ENCODE measurements at places on chromosomes 6 and 20.

DNA sequence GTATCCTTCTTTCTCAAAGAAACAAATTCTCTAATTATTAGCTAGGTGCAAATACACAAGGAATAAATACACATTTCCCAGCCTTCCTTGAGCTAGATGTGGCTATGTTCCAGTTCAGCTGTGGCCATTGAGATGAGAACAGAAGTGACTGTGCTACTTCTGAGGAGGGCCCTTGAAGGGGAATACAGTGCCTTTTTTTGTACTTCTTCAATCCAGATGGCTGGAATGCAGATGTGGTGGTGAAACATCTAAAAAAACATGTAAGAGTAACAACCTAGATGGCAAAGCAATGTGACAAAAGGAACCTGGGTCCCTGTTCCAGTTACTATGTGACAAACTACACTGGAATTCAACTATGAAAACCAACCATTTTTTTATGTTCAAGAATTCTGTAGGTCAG, 115.4 kb upstream of the DST start:
- DNase-seq: no peak

DNA sequence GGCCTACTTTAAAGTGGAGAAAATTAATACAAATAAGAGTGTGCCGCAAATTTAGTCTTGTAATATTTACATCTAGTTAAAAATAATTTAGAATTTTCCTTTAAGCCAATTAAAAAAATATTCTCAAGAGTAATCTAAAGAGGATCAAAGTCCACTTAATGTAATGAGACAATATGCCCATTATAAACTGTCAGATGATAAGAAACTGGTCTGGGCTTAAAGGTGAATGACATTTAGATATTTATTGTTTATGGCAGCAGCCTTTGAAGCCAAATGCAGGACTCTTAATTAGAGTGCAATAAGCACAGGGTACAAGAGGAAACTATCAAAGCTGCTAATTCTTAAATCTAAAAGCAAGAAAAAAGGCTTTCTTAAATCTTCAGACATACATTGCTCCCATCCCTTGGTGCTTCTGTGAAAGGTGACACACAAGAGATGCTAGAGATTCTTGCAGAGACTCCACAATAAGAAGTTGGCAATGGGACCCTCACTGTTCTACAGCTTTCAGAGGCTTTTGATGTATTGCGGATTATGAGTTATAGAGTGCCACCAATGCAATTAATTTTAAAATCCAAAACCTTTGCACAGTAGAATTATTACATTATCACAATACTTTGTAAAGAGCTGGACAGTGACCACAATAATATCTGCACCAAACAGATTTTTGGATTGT, 116.1 kb downstream of the MAN1A1 start:
- no peak for DNase-seq

- no peak for DNase-seq
These were observed 110.5 kb downstream of the ARHGAP18 start for GRCh38 chr6:129599467-129599866.

GRCh38 chr6:106087548-106088325, 1.6 kb downstream of the PRDM1 start:
- DNase-seq: no peak

GRCh38 chr6:35064290-35064689, 76.8 kb downstream of the TCP11 start:
- no peak for DNase-seq

- DNase-seq: no peak
These were observed 5.8 kb upstream of the SRXN1 start for GRCh38 chr20:658731-659291.

DNA sequence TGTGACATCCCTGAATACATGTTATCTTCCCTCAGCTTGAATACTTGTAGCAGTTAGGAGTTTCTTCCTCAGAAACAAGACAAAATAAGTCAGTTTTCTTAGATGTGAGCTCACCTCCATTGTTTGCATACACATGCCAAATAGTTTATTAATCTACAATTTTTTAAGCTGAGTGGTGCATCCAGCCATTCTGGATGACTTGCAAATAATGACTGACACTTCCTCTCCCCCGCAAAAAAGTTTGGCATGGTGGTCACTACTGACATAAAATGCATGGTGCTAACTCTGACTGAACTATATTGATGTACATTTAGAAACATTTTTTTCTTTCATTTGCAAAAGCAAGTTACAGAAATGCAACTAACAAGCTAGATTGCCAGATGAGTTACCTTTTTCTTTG, 55.5 kb downstream of the CYB5R4 start:
- DNase-seq: no peak

DNA sequence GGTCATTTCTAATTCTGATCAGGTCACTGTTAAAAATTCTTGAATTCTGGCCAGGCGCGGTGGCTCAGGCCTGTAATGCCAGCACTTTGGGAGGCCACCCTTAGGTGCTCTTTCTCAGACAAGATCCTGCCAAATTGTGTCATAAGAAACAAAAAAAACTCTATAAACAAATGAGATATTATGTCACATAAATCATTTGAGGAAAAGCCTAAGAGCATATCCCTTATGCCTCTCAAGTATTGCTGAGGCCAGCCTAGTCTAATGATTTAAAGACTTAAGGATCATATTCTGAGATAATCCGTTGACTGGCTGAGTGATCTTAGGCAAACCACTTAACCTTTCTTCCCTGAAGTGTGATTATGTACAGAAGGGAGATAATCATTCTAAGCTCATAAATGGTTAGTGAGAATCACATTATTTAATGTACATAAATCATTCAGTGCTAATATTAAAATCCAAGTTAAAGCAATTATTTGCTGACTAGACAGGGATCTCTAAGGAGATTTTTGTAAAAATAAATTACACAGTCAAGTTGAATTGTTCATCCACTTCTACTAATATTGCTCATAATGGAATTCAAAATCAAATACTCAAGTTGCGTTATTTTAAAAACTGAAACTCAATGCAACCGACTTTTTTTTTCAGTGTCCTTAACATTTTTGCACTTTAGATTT, 365.4 kb downstream of the PHF3 start:
- DNase-seq: no peak

GRCh38 chr6:6680526-6680925, 92.0 kb downstream of the LY86 start:
- no peak for DNase-seq

- DNase-seq: no peak
These were observed 79.4 kb downstream of the FOXC1 start for GRCh38 chr6:1689141-1689540.

DNA sequence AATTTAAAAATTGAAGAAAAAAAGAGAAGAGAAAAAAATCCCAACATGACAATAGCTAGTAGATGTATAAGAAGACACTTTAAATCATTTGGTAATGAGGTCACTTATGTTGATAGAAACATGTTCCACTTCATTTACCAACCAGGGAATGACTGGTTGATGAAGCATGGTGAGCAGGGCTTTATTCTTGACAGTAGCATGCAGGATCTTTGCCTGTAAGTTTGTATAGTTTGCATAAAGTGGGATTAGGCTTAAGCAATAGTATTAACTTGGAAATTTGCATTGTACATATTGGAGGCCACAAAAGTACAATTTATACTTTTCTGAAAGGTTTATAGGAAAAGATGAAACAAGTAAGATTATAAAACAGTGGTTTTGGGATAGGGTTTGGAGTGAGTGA, 67.0 kb downstream of the NOX3 start:
- no peak for DNase-seq

- DNase-seq: no peak
These were observed 66.1 kb upstream of the NOX3 start for GRCh38 chr6:155521719-155522118.

DNA sequence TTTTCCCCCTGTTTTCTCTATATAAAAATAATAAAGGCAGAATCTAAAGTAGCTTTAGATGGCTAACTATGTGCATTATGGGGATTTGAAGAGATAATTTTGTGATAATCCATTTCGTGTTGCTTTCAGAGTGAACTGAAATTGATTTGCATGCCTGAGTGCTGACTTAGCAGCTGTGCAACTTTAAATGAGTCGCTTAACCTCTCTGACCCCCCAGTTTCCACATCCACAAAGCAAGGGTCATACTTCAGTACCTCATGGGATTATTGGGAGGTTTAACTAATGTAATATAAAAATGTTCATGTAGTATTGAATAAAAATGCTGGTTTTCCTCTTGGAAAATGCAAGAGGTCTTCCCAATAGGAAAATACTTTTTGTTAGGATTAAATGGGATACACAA, 63.8 kb upstream of the FABP7 start:
- DNase-seq: no peak

- no peak for DNase-seq
These were observed 188.7 kb downstream of the RFPL4B start for GRCh38 chr6:112535816-112536215.

- DNase-seq: no peak
These were observed 84.0 kb downstream of the FARS2 start for GRCh38 chr6:5345324-5345723.

DNA sequence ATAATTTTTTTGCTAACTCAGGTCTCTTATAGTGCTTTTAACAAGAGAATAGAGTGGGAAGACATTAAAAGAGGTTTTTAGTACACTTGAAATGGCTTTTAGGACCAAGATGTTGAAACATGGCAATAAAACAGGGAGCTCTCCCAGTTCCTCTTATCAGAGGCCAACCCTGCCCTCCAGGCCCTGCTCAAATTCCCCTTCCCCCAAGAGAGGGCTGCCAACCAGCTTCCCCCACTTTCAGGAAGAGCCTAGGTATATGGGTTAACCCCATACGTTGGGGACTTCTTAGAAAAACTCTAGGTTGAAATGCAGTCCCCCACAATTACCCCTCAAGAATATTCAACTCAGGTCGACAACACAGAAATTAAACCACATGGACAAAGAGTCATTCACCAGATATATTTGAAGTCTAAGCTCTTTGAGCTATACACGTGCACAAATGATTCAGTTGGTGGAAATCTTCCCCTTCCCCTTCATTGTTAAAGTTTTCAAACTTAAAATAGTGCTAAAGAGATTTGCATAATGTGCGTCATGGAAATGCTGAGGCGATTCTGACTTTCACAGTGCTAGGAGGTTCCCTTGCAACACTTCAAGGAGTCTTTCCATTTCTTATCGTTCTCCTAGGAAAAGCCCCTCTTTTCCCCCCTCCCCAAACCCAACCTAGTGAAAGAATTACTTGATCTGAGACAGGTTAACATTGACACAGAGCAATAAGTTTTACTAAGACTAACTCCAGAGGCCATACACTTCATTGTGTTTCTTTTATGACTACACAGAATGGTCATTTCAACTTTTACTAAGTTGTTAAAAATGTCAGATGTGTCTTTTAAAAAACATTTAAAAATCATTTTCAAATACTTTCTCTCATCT, 49.8 kb upstream of the ENPP5 start:
- no peak for DNase-seq

- no peak for DNase-seq
These were observed 158.5 kb upstream of the ARID1B start for GRCh38 chr6:156618600-156619205.

GRCh38 chr6:3022765-3023662, 23.3 kb downstream of the NQO2 start:
- no peak for DNase-seq

- no peak for DNase-seq
These were observed 173.6 kb downstream of the MTFR2 start for GRCh38 chr6:136076496-136076895.

GRCh38 chr6:105272786-105273185, 93.0 kb upstream of the POPDC3 start:
- DNase-seq: no peak

GRCh38 chr6:108707328-108707976, 140.8 kb upstream of the ARMC2 start:
- no peak for DNase-seq

GRCh38 chr20:62679978-62680589, 28.6 kb upstream of the NTSR1 start:
- DNase-seq: no peak

GRCh38 chr6:68059899-68060298, 575.2 kb upstream of the ADGRB3 start:
- no peak for DNase-seq

GRCh38 chr6:144145541-144145940, 4.8 kb upstream of the STX11 start:
- DNase-seq: no peak

GRCh38 chr6:133683308-133683580, 205.7 kb upstream of the TCF21 start:
- DNase-seq: no peak

DNA sequence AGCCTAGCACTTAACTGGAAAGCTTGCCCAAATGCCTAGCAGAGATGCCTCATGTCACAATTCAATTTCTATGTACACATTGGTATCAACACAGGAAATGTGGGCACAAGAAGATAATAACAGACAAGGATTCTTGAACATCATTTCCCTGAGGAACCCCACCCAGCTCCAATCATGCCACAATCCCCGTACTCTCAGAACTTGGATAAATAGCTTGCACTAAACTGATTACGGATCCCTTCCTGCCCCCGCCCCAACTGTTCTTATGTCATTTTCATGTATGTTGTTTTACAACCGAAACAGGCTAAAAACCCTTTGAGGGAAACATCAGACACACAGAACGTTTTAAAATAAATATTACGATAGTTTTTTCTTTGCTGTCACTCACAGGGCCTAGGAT, 87.1 kb downstream of the BACH2 start:
- DNase-seq: no peak

- no peak for DNase-seq
These were observed 335.1 kb downstream of the BTBD3 start for GRCh38 chr20:12252793-12253192.

GRCh38 chr6:26629359-26629758, 30.2 kb downstream of the ZNF322 start:
- no peak for DNase-seq

GRCh38 chr6:131015630-131016263, 47.3 kb downstream of the EPB41L2 start:
- DNase-seq: no peak

Data from AG04449 (cell line).